CD4-positive, alpha-beta T cell treated with Interleukin-6 at 100 ng/mL for 8 hours (primary cell): ENCODE measurements at places on chromosomes 12 and 14.

GRCh38 chr14:54309615-54310014, 87.2 kb upstream of the CDKN3 start:
- DNase-seq, result no peak

- no peak for DNase-seq
Measured at GRCh38 chr14:23481979-23482822, 12.7 kb downstream of the NGDN start.

GRCh38 chr12:124094733-124095132, 121.7 kb downstream of the ZNF664 start:
- no peak for DNase-seq

DNA sequence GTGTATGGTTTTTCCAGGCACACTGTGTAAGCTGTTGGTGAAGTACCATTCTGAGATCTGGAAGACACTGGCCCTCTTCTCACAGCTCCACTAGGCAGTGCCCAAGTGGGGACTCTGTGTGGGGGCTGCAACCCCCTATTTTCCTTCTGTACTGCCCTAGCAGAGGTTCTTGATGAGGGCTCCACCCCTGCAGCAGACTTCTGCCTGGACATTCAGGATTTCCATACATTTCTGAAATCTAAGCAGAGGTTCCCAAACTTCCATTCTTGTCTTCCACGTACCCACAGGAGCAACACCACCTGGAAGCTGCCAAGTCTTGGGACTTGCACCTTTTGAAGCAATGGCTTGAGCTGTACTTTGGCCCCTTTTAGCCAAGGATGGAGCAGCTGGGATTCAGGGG, 85.2 kb upstream of the PRMT8 start:
- no peak for DNase-seq

DNA sequence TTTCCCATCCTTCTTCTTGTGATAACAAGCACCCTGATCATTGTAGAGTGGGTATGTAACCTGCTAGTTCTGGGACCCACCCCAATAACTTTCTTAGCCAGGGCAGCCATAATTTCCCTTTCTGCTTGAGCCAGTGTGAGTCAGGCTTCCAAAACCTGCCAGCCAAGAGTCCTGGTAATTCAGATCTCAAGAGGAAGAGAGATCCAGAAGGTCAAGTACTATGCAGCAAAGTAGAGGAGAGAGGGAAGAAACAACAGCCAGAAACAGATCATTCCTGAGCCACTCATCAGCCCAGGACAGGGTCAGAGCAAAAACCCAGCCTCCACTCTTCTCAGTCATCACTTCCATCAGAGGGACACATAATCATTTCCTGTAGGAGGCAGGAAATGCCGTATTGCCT, 182.0 kb downstream of the DICER1 start:
- no peak for DNase-seq

DNA sequence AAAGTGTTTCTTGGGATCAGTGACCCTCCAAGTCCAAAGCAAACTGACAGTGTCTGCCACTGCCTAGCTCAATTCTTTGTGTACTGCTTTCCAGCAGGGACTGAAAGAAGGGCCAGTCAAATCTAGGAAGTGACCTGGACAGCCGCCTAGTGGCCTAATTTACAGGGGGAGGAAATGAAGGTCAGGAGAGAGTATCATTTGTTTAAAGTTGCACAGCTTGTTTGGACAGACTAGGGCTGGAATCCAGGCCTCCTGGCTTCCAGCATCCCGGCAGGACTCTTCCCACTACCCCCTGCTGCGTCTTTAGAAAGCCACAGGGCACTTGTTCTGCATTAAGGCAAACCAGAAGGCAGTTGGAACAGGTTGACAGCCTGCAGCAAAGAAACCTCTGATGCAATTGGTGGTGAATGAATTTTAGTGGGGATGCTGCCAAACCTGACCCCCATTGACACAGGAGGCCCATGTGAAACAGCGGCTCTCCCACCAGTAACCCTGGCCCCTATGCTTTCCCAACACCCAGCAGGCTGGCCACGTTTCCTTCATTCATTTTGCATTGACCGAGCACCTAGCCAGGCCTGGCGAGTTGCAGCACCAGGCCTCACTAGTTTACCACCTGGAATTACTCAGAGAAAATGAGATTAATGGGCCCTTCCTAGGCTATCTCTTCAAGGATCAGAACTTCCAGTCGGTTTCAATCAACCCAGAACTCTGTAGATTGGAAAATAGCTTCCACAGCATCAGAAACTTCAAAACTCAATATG, 28.2 kb downstream of the GALNT16 start:
- DNase-seq, result no peak

- DNase-seq, result no peak
Measured at GRCh38 chr14:77603654-77604255, 12.7 kb downstream of the SPTLC2 start.

DNA sequence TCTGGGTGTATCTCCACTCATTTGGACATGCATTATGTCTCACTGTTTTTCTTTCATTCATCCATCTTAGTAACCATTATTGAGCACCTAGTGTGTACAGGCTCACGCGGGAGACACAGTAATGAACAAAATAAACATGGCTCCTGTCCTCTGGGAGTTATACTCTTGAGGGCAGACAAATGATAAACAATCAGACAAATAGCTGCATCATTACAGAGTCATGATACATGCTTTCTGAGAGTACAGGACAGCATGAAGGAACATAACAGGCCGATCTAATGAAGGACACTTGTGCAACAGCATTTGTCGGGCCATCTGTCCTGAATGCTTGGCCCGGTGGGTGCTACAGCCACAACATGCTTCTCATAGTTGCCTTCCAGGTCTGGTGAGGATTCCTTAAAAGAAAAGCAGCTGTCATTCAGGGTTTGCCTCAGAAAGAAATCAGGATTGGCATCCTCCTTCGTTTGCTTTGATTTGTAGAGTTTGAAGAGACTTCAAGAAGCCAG, 77.2 kb upstream of the EGLN3 start:
- DNase-seq, result no peak

DNA sequence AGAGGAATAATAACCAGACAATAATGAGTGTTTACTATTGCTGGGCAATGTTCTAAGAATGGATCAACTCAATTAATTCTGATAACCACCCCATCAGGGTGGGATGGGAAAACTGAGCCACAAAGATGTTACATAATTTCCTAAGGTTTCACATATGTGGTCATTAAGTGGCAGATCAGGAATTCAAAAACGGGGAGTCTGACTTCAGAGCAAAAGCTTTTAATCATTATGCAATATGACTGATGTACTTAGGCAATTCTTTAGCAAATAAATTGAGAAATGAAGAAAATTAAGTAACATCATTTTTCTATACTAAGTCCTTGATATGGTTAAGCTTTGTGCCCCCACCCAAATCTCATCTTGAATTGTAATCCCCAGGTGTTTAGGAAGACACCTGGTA, 53.4 kb downstream of the PLCZ1 start:
- DNase-seq, result no peak

GRCh38 chr12:77723308-77723707, 107.4 kb upstream of the NAV3 start:
- DNase-seq, result no peak

- peak; percentile 66 for DNase-seq
Measured at GRCh38 chr12:3885277-3886094, 12.3 kb upstream of the PARP11 start.

DNA sequence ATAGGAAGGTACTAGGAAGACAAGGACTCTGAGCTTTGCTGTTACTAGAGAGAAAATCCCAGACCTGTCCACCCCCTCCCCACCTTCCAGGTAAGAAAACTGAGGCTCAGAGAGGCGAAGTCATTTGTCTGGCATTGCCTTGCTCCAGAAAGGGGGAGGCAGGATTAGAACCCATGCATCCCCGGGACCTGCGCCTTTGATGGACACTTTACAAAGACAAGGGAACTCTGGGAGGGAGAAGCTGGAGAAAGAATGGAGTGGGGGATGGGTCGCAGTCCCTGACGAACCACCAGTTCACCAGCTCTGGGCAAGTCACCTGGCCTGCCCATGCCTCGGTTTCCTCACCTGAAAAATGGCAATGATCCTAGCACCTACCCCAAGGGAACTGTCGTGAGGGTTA, 10.8 kb downstream of the TRPV4 start:
- DNase-seq, result no peak

DNA sequence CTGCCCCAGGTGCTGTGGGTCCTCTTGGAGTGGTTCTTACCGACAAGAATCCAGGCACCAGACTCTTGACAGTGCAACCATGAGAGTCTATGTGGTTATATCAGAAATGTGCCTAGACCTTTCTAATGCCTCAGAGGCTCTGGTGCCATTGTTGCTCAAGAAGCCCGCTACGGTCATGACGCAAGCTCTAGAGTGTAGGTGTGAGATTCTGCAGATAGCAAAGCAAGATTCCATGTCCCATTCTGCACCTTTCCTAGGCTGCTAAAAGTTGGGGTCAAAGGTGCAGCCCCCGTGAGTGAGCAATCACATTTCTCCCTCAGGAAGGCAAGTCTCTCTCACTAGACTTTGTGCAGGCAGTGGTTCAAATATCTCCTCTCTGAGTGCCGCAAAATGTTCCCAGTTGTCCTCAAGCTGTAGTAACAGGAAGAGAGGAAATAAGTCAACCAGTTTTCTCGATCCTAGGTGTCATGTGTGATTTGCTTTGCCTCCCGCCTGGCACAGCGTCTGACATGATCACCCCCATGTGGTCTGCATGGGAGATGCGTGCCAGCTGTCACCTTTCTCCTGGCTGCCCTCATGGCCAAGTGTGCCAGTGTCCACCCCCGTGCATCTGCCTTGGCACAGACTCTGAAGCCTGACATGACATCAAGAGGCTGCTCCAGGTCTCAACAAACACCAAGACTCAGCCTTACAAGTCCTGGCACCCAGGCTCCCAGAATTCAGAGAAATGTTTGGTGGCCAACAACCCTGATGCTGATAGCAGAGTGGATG, 122.5 kb upstream of the COCH start:
- DNase-seq, result no peak

DNA sequence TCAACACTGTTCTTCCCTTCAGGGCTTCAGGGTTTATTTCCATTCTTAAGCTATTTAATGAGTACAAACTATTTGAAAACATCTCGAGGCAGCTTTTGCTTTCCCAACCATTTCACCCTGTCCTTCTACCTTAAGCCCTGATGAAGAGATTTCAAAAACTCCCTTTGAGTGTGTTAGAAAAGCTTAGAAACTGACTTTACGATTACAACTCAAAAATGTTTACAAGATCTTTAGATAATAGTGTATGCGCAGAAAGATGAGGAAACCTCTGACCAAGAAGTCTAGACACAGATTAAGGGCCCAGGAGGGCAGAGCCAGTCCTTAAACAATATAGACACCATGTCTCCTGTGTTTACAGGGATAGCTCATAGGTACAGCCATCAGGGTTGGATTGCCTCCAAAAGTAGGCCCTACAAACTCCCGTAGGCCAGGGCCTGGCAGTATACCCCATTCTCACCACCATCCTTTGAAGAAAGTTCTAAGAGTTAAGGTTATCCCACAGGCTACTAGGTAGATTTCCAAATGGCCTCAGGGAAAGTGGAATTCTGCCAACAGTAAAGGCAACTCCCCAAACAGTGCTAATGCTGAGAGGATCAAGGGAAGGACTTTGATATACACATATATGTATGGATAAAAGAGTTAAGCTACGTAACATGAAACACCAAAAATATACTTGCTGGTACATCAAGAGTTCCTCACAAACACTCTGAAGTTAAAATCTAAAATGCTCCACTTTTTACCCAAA, 11.4 kb upstream of the SOS2 start:
- no peak for DNase-seq

GRCh38 chr12:124464830-124465229, 102.6 kb downstream of the NCOR2 start:
- no peak for DNase-seq

GRCh38 chr14:52348279-52348678, 34.2 kb downstream of the PTGER2 start:
- no peak for DNase-seq

GRCh38 chr12:10498042-10498441, 7.6 kb upstream of the EIF2S3B start:
- DNase-seq, result no peak

DNA sequence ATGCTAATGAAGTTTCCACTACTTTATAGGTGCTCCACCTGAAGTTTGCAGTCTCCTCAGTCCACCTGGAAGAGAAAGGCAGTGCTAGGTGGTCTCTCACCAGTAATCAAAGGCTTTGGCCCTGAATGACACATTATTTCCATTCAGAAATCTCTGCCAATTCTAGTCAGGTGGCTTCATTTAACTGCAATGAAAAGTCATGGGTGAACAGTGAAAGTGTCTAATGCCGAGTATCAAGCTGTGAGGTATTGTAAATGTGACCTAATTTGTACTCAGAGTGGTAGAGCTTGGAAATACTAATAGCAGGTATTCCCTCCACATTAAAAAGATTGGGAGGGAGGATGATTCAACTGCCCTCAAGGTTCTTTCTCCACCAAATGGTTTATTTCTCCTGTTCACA, 220.9 kb upstream of the LRFN5 start:
- no peak for DNase-seq

- DNase-seq, result no peak
Measured at GRCh38 chr12:13088496-13088895, 15.0 kb downstream of the GSG1 start.

DNA sequence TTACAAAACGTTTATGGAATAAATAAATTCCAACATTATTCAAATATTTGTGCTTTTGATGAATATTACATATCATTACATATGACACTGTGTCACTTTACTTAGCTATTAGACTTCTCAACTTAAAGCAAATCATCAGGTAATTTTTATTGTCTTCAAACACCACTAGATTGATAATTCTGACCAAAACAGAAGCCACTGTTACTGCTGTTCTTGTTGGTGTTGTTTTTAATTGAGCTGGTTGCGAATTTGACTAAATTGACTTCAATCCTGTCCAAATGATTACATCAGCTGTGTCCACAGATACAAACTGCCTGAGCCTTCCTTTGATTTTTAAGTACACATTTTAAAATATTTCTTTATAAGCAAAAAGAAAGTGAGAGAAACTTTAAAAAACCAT, 29.2 kb downstream of the PRKD1 start:
- DNase-seq, result no peak

DNA sequence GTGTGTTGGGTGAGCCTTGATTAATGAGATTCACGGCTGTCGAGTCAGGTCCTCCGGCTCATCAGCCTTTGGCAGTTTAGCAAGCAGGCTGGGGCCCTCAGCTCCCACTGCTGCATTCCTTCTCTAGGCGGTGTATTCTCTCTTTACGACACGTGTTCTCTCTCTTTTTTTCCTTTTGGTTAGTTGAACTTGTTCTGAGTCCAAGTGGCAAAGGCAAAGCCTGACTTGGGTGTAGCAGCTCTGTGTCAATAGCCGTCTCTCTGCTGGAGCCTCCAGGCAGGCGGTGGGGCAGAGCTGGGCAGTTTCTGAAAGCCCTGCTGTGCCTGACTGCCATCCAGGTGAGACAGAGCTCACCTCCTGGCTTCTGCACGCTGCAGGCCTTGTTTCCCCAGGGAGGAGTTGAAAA, 46.6 kb downstream of the SUSD6 start:
- no peak for DNase-seq

DNA sequence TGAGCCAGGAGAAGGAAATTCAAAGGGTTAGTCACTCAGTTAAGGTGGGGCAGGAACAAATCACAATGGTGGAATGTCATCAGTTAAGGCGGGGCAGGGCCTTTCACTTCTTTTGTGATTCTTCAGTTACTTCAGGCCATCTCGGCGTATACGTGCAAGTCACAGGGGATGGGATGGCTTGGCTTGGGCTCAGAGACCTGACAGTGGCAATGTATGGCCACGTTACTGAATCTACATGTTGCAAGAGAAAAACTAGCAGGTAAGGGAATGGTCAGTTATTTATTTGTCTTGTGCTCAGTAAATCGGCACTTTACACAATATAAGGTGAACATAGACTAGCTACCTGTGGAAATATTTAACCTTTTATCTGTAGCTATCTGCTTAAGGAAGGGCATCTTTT, 11.9 kb downstream of the SLCO1B3 start:
- DNase-seq, result no peak
